ENCODE measurements at places on chromosomes 2 and 18. TPM values are rescaled to one million over a fixed set of nuclear protein-coding genes. Genes with fewer than 3 reads are reported as not detected.

The DIPK1C gene
- total RNA-seq: not detected

The TBC1D8 gene
- total RNA-seq: 40.7 TPM

The SLC9A4 gene
- total RNA-seq: 0.06 TPM

The CAPN14 gene
- total RNA-seq: 0.21 TPM

DNA sequence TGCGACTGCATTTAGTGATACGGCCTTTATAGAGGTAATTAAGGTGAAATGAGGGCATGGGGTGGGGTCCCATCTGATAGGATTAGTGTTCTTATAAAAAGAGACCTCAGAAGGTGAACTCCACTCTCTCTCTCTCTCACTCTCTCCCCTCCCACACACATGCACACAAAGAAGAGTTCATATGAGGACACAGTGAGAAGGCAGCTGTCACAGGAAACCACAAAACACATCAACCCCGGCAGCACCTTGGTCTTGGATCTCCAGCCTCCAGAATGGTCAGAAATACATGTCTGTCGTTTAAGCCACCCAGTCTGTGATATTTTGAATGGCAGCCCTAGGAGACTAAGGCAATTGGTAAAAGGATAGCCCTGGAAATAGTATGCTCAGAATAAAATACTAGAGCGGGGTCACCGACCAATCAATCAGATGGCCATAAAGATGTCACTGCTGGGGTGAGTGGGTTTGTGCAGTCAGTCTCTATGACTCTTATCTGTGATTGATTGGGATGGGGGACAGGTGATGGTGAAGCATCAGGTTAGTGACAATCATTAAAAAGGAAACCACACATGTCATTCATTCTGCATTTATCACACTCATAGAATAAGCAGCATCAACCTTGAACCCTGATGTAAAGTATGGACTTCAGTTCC lies 118.9 kb upstream of the POU3F3 start:
- DNase-seq: no peak

DNA sequence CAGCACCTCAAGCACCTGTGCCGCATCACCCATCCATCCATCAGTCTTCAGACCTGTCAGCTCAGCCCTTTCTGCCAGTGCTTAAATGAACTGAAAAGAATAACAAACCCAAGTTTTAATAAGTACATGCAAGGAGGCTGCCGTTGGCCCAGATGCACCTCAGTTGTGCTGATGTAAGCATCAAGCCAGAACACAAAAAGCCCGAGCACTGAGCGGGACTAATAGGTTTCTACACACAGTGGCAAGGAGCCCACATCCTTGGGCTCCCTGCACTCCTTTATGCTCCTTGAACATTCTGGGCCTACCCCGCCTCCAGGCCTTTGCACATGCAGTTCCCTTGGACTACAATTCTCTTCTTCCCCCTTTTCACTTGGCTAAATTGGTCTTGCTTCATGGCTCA lies 165.6 kb downstream of the ALK start:
- DNase-seq: no peak

DNA sequence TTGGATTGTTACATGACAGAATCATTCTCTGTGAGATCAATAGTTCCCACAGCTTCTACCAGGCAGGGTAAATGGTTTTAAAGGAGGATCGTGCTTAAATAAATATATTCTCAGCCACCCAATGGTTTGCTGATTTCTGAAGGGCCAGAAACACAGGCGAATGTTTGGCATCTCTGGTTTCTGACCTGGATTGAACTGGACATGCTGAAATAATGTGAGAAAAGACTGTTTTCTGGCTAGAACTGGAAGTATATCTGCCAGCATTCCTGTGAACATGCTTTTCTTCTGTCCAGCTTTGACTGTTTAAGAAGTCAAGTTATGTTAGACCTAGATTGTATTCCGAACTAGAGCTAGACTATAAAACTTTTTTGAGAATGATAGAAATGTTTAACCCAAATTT lies 77.1 kb upstream of the COL3A1 start:
- DNase-seq: peak; percentile 89

- no peak for DNase-seq
Observed at GRCh38 chr2:3169106-3169870, 208.3 kb downstream of the EIPR1 start.

GRCh38 chr2:46246790-46247189 lies 50.4 kb upstream of the EPAS1 start:
- no peak for DNase-seq

DNA sequence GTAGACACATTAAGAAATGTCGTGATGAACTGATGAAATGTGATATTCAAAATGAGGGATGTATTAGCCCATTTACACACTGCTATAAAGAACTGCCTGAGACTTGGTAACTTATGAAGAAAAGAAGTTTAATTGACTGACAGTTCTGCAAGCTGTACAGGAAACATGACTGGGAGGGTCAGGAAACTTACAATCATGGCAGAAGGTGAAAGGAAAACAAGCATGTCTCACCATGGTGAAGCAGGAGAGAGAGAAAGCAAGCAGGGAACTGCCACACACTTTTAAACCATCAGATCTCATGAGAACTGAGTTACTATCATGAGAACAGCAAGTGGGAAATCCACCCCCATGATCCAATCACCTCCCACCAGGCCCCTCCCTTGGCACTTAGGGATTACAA lies 1010.8 kb upstream of the CELF4 start:
- no peak for DNase-seq

GRCh38 chr2:98388601-98389250 lies 42.5 kb downstream of the CNGA3 start:
- no peak for DNase-seq

GRCh38 chr2:215107216-215108056 lies 31.0 kb downstream of the ABCA12 start:
- DNase-seq: no peak

GRCh38 chr2:169110419-169110818 lies 41.1 kb downstream of the DHRS9 start:
- DNase-seq: no peak

GRCh38 chr18:77433076-77433475 lies 183.4 kb downstream of the GALR1 start:
- DNase-seq: no peak

DNA sequence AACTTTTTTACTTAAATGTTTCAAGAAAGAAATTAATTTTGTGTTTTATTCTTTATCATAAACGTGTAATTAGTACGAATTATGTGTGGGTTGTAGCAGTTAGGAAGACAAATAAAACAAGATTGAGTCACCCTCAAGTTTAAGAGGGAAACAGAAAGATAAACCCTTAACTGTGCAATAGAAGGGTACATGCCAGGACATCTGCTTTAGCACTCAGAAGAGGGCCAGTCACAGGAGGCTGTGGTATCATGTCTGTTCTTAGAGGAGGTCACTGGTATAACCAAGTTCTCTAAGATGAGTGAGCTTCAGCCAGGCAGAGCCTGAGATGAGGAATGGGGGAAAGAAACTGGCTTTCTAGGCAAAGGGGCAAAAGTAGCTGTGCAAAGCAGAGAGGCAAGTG lies 42.4 kb upstream of the GRHL1 start:
- no peak for DNase-seq

GRCh38 chr2:176129813-176130146 lies 275 bp downstream of the HOXD8 start:
- no peak for DNase-seq

DNA sequence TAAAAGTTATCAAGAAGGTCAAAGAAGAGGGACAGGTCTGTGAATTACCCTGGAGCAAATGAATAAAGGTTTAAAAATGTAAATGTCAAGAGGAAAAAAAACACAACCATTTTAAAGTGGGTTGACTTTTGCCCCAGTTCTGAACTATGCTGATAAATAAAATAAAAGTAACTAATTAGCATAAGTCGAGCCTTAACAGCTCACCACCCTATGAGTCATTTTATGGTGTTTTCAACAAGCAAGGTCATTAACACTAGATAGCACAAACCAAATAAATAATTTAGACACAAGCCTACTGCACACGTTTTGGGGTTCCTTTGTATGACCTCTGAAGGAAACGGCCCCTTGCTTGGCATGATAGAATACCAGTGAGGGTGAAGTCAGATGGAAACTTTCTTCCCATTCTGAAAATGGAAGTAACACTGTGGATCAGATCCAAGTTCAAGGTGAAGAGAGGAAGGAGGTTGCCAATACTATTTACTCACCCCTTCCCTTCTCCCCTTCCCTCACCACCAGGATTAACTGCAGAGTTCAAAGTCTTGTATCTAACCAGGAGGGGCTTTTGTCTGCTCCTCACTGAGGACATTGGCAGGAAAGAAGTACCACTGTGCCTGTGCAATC lies 380.0 kb upstream of the ACVR2A start:
- DNase-seq: no peak

DNA sequence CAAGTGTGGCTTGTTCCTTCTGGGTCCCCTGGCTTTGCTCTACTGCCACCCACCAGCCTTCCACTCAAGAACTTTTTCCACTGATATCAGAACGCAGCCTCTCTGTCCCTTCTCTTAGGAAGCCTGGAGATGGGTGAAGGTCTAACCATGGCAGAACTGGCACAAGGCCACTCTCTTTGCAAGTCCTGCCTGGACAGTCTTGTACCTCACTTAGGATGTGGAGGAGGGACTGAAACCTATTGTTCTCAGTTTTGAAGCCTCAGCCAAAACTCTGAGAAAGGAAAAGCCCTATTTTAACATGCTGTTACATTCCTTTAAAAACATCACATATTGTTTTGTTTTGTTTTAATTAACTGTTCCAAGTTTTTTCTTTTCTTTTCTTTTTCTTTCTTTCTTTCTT lies 58.9 kb upstream of the NCOA1 start:
- peak; percentile 29 for DNase-seq

GRCh38 chr2:26410764-26411243 lies 9.1 kb downstream of the DRC1 start:
- no peak for DNase-seq

DNA sequence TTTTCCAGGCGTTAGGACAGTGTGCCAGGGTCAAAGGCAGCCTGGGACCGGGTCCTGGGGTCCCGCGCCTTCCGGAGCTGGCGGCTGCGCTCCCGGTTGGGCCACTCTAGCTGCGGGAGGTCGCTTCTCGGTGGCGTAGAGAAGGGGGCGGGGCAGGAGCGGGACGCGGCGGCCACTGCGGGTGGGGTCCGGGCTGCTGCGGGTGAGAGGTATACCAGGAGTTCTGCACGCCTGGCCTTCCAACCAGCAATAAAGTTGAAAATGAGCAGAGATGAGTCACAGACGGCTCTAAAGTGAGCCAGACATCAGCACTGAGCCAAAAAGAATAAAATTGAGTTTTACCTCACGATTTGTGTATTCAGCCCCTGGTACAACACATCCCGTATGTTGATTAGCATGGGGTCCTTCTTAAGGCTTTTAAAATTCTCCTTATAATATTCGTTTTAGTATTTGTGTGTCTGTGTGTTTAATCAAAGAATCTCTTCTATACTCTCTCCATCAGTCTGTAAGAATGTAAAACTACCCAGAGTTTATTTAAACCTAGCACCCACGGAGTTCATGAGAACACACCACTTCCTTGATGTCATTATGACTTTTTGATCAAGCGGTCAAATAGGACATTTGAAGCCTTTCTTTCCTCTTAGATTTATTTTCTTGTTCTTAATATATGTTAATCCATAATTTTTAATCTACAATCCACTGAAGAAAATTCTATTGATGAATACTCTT lies at the start of gene C1GALT1C1L:
Gene C1GALT1C1L, minus strand, starts transcription at position 108 of the 729 bp plus-strand sequence. Its CDS starts 107 bp downstream, at position 1.
- DNase-seq: peak; percentile 64

DNA sequence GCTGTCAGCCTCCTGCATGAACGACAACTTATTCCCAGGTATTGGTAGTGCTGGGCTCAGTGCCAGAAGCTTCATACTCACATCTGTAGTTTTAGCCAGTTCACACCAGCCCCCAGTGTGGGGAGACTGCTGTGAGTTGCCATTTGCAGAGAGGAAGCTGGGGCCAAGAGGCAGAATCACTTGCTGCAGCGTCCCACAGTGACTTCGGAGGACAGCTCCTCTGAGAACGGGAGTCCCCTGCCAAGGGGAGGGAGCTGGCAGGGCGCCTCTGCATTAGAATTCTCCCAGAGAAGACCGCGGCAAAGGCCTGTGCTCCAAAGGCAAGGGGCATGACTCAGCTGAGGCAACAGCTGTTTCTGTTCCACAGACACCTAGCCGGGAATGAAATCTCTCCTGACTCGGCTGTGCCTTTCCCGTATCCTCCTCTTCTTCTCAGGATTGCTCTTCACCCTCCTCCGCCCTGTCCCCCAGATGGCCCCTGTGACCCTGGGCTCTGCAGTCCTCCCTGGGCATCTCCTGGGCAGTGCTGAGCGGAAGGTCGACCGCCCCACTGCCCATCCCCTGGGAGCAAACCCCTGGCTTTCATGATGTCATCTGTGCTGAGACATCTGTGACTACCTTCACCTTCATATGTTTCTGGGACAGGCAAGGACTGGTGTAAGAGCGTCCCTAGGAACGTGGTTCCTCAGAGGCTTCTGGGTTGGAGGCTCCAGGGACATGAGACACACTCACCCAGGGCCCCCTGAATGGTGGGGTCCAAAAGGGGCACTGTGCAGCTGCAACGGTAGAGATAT lies 18.0 kb downstream of the MAL start:
- DNase-seq: peak; percentile 98

- no peak for DNase-seq
Observed at GRCh38 chr2:9158786-9159779, 47.5 kb upstream of the ASAP2 start.

DNA sequence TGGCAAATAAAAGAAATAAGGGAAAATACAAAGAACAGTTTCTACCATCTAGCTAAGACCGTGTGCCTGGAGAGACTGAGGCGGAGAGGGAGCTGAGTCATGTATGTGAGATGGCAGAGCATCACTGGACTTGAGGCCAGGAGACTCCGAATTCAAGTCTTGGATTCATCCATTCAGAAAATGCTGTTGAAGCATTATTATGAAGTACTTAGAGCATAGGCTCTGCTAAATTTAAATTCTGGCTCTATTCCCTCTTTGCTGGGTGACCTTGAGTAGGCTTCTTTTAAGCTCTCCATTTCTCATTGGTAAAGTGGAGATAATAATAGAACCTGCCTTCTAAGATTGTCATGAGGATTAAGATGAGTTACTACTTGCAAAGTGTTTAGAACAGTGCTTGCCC lies 34.7 kb downstream of the NPHP1 start:
- DNase-seq: no peak

DNA sequence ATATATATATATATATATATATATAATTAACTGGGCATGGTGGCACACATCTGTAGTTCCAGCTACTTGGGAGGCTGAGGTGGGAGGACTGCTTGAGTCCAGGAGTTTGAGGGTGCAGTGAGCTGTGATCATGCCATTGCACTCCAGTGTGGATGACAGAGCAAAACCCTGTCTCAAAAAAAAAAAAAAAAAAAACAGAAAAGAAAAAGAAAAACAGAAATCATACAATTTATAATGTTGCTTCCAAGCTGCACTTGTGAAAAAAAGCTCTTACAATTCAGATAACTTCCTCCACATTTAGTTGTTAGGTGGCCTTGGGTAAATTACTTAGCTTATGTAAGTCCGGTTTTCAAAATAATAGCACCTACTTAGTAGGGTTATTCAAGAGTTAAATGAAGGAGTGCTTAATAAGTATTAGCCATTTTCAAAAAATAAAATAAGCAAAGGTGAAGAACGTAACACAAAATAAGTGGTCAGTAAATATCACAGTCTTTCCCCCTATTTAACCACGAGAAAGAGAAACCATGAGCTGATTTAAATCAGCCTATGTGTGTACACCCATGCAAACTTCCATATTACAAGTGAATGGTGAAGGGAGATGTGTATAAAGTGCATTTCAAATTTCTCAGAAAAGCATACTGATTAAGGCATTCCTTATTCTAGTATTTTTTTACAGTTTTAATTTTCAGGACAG lies 2.3 kb downstream of the WIPF1 start:
- no peak for DNase-seq
